ENCODE measurements at places on chromosomes 3 and 15.

- peak; percentile 44 for DNase-seq
These were observed 7.2 kb downstream of the CLCN2 start for GRCh38 chr3:184354121-184354728.

DNA sequence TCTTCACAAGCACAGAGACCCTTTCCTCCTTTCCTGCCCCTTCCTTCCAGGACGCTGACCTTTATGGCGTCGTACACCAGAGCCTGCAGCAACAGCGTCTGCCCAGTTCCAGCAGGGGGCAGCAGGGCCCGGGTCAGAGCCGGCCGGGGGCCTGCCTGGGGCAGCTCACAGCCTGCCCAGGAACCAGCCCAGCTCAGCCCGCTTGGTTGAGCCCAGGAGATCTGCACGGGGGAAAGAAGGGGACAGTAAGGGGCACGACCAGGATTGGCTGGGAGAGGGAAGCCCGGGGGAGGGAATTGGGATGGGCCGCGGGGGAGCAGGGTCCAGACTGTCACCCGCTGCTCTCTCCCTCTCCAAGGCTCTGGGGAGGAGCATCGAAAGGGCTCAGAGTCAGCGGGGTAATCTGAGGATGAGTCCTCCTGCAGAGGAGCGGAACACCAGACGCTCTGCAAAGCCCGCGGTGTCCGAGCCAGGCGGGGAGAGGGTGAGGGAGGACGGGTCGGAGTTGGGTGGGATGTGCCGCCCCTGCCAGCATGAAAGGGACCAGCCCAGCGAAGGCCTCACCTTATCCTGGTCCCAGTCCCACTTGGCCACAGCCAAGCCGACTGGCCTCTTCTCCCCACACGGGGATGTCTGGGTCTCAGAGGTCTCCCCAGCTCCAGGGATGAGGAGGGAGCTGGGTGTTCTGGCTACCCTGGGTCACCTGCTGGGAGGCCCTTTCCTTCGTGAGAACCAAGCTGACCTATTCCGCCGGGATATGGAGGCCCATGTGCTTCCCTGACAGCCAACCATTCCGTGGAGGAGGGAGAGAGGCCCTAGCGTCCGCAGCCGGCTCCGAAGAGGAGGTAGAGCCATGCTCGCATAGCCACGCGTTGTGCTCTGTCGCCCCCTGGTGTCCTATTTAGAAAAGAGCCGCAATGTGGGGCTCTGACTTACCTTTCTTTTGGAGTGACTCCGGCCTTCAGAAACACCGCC lies 7.4 kb upstream of the IGDCC3 start:
- peak; percentile 70 for DNase-seq

DNA sequence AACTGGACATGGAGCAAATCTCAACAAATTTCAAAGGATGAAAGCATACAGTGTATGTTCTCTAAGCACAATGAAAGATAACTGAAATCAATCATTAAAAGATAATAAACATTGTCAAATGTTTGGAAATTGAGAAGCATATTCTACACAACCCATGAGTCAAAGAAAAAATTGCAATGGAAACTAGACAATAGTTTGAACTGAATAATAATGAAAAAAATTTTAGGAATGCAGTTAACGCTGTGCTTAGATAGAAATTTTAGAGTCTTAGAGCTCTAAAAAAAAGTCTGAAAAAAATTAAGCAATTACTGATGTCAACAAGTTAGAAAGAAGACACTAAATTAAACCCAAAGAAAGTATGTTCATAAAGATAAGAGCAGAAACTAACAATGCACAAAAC lies 15.5 kb downstream of the RABL3 start:
- DNase-seq = no peak

- DNase-seq = no peak
These were observed 23.5 kb downstream of the RUVBL1 start for GRCh38 chr3:128100161-128100560.

- DNase-seq = no peak
These were observed 68.6 kb downstream of the ADAMTS9 start for GRCh38 chr3:64619216-64619615.

DNA sequence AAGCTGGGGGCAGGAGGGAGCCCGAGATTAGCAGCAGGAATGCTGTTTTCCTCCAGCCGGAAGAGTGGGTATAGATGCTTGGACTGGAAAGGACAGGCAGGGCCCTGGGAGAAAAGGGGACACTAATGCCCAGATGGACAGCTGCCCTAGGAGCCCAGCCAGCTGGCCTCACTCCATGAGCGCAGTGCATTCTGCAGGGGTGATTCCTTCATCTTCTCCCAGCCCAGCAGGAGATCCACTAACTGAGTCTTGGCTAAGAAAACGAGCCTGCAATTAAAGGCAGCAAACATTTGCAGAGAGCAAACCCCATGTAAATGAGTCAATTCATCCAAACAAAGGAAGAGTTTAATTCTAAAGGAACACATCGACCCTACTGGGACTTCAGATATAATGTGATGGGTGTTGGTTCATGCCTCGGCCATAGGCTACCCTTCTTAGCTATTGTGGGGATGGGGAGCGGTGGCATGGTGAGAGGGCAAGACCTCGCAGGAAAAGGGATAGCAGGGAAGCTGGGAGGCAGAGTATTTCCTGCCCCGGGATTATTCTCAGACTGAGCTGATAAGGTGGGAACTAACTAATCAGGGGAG lies 13.3 kb upstream of the MINAR1 start:
- no peak for DNase-seq

GRCh38 chr3:45960289-45960688 lies 17.0 kb downstream of the CXCR6 start:
- no peak for DNase-seq

All from stimulated activated CD8-positive, alpha-beta memory T cell treated with anti-CD3 and anti-CD28 coated beads, Interleukin-12 subunit alpha, Interleukin-12 subunit beta, amount 100 ng/mL, for 1 hour (primary cell).